ENCODE measurements at places on chromosomes 13 and 19.
A peak's percentile ranks its signal among the peaks of the same experiment; 100 is the strongest.

DNA sequence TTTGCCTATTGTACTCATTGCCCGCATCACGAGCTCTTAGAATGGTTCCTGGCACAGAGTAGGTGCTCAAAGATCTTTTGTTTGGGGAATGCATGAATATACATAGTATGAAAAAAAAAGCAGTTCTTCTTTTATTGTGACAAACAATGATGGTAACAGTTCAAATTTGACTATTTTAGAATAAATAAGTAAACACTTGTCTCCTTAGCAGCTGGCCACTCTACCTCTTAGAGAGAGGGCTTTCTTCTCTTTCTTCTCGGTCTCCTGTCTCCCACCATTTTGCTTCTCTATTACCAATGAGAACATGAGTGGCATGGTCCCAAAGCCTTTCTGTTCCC lies 639 bp upstream of the SLAIN1 start:
- no peak for DNase-seq

DNA sequence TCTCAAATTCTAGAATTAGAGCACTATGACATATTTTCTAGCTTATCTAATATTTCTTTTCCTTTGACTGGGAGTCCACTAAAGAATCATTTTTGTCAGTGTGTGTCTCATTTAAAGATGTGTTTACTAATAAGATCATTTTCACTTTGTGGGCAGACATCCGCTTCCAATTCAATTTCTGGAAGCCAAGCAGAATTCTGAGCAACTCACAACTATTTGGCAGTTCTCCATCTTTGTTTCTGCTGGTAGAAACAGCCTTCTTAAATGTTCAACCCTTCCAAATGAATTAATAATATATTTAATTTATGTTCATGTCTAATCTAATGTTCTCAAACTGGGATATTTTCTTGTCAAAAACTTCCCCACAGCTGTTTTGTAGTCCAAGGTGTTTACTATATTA lies 411.8 kb downstream of the KCTD12 start:
- DNase-seq = no peak

DNA sequence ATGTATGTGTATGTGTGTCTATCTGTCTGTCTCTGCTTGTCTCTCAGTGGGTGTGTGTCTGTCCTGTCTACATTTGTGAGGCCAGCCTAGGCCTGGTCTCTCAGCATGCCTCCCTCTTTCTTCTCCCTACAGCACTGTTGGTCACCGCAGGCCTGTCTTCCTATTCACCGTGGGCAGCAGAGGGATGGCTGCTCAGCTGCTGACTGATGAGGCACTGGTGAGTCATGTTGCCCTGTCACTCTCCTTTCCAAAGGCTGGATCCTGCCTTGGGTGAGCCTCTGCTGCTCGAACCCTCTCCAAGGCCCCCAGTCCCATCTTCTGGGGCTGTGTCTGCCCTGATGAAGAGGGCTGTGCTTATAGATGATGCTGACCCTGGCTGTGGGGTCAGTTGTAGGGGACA lies 6.3 kb downstream of the ZNF71 start:
- no peak for DNase-seq

DNA sequence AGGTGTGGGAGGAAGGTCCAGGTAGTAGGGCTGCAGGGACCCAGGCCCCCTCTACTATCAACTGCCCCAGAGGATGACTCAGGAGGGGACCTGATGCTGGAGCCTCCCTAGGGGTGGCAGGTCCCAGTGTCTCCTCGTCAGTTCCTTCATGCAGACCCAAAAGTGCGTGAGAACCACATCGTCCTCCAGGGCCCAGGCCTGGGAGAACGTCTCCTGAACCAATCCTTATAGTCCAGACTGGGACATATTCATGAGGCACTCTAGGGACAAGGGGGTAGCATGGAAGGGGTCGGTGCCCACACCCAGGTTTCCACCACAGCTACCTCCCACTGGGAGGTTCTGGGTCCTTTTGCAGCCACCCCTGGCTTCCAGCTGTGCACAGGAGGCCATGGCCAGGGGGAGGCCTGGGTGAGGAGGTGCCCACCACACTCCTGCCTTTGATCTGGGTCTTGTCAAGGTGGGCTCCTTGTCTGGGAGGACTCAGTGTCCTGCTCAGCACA lies 38.0 kb upstream of the TPM4 start:
- DNase-seq = no peak

- no peak for DNase-seq
Measured at GRCh38 chr13:29782798-29783197, 67.6 kb downstream of the UBL3 start.

GRCh38 chr19:6604906-6605305 lies 14.0 kb upstream of the CD70 start:
- no peak for DNase-seq

GRCh38 chr19:49148784-49149651 lies 6.2 kb downstream of the HRC start:
- peak; percentile 89 for DNase-seq

GRCh38 chr19:15177269-15178116 lies 23.3 kb downstream of the NOTCH3 start:
- peak; percentile 85 for DNase-seq

All from amygdala (tissue), 56 donors.